Stimulated activated CD8-positive, alpha-beta memory T cell treated with anti-CD3 and anti-CD28 coated beads, Interleukin-4, amount 100 ng/mL, for 4 hours (primary cell): ENCODE measurements at places on chromosomes 2 and 18.

GRCh38 chr2:205811387-205811786 lies 129.1 kb downstream of the NRP2 start:
- no peak for DNase-seq

DNA sequence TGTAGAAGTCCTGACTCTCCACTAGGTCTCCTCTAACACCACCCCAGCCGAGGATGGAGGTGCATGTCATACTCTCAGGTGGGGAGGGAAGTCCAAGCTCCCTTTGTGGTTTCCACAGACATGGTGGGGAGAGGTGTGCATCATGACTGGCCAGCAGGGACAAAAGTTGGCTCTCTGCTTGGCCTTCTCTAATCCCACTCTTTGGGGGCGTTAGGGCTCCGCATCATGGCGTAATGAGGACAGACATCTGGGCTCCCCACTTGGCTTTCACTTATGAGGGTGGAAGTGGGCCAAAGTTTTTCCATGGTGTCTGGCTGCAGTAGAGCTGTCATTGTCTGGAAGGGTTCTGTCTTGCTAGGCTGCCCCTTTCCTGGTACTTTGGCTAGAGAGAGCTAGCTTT lies 80.7 kb upstream of the DAPL1 start:
- no peak for DNase-seq

- DNase-seq, result no peak
Observed at GRCh38 chr2:3100386-3100785, 277.2 kb downstream of the EIPR1 start.

DNA sequence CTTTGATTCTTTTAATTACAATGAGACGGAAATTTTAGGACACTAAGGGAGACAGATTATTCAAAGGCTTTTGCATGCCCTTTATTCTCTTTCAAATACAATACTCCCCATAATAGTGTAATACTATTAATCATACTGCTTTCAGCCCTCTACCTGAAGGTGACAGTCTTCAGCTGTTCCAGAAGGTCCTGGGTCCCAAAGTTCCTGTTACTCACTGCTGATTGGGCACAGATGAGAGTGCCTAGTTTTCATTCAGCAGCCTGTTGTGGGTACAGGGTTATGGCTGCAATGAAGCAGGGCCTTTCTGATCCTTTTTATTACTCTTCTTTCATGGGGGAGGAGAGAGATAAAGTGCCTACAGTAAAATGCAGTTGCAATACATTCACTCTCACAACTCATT lies 80.2 kb downstream of the NUP35 start:
- DNase-seq, result no peak

DNA sequence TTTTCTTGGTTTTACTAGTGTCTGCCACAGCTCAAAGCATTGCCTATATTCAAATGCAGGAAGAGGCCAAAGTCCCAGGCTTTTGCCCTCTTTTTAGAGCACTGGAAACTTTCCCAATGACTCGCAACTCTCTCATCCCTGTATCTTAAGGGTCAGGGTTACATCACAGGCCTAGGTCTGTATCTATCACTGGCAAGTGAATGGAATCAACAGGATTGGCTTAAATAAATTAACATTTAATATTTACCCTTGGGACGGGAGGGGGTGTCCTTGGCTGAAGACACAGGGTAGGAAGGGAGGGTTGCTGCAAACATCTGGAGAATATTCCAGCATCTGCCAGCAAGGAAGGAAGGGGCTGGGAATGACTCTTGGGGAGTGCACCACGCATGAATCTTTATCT lies 242.6 kb downstream of the SLC4A3 start:
- DNase-seq, result no peak

DNA sequence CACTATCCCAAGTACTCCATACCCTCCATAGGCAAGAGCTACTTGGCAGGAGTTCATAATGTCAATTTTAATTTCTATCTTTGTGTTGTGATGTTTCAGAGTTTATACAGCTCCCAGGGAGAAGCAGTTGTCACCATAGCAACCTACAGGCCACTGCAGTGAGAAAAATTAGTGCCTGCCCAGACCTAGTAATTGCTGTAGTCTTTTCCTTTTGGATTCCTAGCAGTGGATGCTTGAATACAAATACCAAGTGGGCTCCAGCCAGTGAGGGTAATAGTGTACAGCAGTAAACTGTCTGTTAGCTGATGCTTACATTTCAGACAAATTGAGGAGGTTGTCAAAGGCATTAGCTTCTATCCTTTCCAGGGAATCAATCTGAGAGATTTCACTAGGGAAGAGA lies 26.7 kb downstream of the LHCGR start:
- no peak for DNase-seq

DNA sequence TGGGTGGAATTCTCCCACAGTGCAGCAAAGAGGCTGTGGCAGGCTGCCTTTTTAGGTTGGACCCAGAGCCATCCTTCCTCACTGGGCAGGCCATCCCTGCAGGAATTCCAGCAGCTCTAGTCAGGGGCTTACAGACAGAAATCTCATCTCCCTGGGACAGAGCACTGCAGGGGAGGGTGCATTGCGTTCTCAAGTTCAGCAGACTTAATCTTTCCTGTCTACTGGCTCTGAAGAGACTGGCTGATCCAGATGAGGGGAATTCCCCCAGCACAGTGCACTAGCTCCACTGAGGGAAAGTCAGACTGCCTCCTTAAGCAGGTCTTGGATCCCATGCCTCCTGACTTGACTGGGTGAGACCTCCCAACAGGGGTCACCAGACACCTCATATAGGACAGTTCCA lies 899.7 kb upstream of the VRK2 start:
- no peak for DNase-seq

GRCh38 chr18:7941533-7941932 lies 374.4 kb downstream of the PTPRM start:
- DNase-seq, result no peak

- DNase-seq, result no peak
Observed at GRCh38 chr2:156311976-156312375, 20.5 kb downstream of the NR4A2 start.
